ENCODE measurements at places on chromosomes 6 and 20. TPM values are rescaled to one million over a fixed set of nuclear protein-coding genes. Genes with fewer than 3 reads are reported as not detected.

Gene OVOL2
- total RNA-seq, result 0.40 TPM

Gene SPAG4
- 15.2 TPM for total RNA-seq

Gene LZTS3
- total RNA-seq, result 21.4 TPM

Gene LAMA4
- total RNA-seq, result 317 TPM

Gene XKR7
- 1.8 TPM for total RNA-seq

Gene SLC35A1
- 34.7 TPM for total RNA-seq

Gene OGFRL1
- 94.5 TPM for total RNA-seq

Gene NINL
- 30.1 TPM for total RNA-seq

Gene UNC5CL
- 0.20 TPM for total RNA-seq

Gene LY6G6C
- not detected for total RNA-seq

Gene ZNF512B
- 10.6 TPM for total RNA-seq

Gene WFDC11
- total RNA-seq, result not detected

Gene LCA5
- total RNA-seq, result 14.7 TPM

Gene SLC44A4
- total RNA-seq, result 0.55 TPM

Gene IPCEF1
- total RNA-seq, result 11.8 TPM

Gene PTCRA
- 0.50 TPM for total RNA-seq

Gene RAMACL
- 1.5 TPM for total RNA-seq

Gene TRIM31
- not detected for total RNA-seq

Gene EPPIN
- 0.17 TPM for total RNA-seq

Gene LIN28B
- total RNA-seq, result 1.7 TPM

Gene LY6G6F
- 0.30 TPM for total RNA-seq

Gene GTSF1L
- 0.40 TPM for total RNA-seq

Gene COQ3
- total RNA-seq, result 9.2 TPM

Gene VSX1
- 0.59 TPM for total RNA-seq

Gene TULP1
- 1.3 TPM for total RNA-seq

Gene TPD52L1
- total RNA-seq, result 55.1 TPM

Gene RAET1G
- total RNA-seq, result not detected

Gene SNRNP48
- 15.6 TPM for total RNA-seq

Gene GGTLC1
- not detected for total RNA-seq

Gene SYS1
- 25.1 TPM for total RNA-seq

Gene FAM184A
- 15.7 TPM for total RNA-seq

Gene OR2J3
- 0.10 TPM for total RNA-seq

Gene MLN
- total RNA-seq, result not detected

Gene TBXT
- total RNA-seq, result not detected

Gene SNAI1
- 0.40 TPM for total RNA-seq

Gene EYS
- 4.5 TPM for total RNA-seq
